Activated CD4-positive, alpha-beta T cell treated with anti-CD3 and anti-CD28 coated beads for 4 hours (primary cell): ENCODE measurements at places on chromosomes 6 and 20.

- DNase-seq: no peak
Observed at GRCh38 chr6:4358414-4359107, 223.2 kb upstream of the ECI2 start.

- no peak for DNase-seq
Observed at GRCh38 chr6:87182940-87183339, 27.6 kb downstream of the ZNF292 start.

DNA sequence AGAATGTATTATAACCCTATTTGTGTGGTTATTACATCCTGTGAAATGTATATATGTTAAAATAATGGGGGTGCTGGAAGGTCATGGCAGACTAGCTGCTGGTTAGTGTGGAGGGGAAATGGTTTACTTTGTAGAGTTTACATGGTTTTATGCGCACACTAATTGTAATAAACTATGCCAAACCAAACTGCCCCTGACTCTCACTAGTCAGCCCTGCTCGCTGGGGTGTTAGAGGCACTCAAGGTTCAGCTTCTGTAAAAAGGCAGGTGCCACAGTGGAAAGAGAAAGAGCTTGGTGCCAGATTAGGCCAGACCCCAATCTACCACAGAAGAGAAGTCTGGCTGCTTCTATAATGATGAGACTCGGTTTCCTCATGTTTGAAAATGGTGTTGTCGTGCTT lies 52.7 kb downstream of the GOPC start:
- DNase-seq: peak; percentile 2

DNA sequence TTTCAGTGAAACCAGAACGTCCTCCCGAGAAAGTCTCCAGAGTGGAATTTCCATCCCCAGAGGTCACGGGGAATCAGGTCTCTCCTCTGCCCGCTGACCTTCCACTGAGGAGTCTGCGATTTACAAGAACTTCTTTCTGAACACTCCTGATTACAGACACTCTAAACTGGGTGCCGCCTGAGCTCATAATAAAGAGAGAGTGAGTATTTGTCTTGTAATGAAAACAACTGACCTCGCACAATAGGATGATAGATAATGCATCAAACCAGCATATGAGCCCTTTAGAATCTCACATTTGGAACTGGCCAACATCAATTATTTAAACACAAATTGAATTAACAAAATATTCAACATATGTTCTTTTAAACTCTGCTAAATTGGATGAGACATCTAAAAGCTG lies 47.5 kb downstream of the DLL1 start:
- DNase-seq: no peak

DNA sequence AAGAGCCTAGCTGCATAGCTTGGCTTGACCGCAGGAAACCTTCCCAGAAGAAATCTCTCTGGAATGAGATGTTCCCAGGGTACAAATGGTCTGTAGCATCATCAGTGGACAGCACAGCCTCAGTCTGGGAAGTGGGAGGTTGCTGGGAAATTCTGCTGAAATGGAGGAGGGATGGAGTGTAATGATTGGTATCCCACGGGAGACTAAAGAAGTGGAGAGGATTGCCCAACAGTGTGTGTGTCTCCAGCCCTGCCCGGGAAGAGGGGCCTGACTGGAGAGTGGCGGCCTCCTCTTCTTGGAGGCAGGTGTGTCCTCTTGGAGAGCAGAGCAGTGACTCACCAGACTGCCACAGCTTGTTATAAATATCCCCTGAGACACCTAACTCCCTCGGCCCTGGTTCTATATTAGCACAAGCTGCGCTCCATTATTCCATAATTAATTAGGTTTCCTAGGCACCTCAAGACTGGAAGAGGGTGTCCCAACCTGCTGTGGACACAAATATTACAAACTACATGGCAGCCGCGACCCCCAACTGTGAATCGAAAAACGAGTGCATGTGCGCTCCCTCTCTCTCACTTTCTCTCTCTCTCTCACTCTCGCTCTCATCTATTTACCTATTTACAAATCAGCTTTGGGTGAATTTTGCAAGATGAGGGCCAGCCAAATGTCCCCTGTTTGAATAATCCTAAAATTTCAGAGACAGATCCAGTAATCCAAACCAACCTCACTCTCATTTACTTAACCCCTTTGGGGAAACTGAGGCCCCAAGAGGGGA lies 68.8 kb downstream of the FGD2 start:
- no peak for DNase-seq

GRCh38 chr6:52209770-52210169 lies 23.6 kb downstream of the IL17A start:
- DNase-seq: no peak
